ENCODE measurements at places on chromosomes 4 and X.

DNA sequence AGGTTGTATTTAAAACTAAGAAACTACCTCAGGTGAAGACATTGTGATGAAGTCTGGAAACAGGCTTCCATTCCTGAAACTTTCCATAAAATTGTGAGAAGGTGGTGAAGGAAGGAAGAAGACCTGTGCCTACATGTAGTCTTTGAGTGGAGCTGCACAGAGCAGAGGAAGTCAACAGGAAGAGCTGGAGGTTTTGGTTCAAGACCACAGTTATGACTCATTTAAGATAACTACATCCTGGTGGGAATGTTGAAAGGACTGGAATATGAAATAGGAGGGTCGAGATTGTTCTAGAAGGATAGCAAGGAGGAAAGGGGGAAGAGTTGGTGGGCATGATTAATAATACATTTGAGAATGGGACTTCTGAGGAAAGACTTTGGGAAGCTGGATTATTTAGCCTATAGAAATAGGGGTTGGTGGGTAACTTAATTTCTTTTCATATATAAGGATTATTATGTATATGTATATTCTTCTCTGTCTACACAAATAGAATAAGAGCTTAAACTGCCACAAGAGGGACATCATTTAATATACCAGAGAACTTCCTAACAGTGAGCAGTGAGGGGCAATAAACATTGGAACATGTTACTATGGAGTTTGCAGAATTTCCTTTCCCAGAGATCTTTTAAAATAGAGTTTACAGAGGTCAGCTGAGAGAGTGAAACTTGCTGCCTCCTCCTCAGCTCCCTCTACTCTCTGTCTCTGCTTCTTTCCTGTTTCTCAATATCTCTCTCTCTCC lies 23.5 kb downstream of the AWAT2 start:
- DNase-seq = no peak

DNA sequence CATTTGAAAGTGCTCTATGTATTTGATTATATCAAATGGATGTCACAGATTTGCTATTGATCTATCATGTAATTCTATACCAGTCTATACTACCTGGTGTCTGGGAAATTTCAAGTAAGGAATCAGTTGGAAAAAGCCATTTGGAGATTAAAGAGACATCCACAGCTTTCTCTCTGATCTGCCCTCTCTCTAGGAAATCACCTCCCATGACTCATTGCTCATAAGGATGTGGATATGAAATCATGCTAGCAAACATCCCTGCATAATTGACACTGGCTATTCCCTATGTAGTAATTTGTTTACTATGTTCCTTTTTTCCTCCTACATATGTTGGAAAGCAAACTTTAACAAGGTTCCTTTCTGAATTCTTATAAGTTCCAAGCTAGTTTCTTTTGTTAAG lies 94.3 kb downstream of the TEX13A start:
- no peak for DNase-seq

- no peak for DNase-seq
Measured at GRCh38 chr4:5760246-5760645, 49.2 kb downstream of the EVC start.

DNA sequence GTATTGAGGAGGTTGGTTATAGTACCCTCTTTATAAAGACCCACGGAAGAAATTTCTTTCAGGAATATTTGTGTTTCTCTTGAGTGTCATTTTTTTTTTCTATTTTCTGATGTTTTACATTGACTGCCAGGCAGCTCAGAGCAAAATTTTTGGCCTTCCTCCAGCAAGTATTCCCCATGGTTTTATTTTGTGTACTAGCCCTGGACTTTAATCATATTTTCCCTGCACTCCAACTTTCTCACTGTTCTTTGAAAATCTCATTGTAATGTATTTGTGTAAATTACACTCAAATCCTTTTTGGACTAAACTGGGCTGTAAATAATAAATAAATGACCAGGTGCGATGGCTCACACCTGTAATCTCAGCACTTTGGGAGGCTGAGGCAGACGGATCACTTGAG lies 45.6 kb upstream of the USP46 start:
- DNase-seq = no peak

DNA sequence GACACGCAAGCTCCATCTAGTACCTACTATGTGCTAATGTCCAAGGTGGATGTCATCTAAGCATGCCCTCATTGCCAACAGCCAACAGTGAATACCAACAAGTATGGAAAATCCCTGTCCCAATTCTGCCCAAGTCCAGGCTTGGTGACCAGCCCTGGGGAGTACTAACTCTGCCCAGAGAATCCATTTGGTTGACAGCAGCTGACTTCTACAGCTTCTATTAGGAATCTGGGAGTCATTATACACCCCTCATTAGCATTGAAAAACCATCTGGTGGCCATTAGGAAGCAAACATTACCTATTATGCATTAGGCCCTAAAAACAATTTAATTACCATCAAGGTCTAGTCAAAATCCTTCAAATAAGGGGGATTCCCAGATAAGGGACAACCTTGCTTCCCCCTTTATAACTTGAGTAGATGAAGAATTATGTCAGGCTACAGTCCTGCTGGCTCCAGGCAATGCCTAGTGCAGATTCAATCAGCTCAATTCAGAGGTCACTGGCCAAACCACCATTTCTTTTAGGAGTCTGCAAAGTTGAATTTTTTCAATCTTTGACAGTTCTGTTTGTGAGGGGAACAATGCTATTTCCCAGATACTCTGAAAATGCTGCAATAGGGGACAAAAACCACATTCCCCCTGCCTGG lies 228.0 kb upstream of the LDB2 start:
- no peak for DNase-seq

- DNase-seq = no peak
Measured at GRCh38 chr4:142408003-142408441, 438.1 kb downstream of the INPP4B start.

DNA sequence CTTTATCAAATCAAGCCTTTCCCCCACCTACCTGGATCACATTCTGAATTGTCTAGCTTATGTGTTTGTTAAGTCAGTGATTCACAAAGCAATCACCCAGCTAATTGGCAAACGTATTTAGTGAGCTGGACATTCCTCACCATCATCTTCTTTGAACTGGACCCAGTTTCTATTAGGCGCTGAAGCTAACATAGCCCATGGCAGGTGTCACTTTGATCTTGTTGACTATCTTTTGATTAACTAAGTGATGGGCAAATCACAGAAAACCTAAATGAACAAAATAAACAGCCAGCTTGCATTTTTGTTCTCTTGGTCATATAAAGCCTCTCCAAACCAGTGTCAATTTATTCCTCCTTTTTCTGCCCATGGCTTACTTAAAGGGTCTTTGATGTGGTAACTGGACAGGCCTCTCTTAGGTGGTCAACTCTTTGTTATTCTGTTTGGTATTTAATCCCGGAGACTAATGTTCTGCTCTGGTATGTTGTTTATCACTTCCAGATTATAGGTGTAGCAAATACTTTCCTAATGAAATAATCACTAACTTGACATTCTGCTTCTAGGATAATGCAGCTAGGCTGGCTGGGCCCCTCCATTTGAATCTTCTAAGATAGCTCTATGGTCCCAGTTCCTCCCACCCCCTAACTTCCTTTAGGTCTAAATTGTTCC lies 105.3 kb upstream of the SMIM10 start:
- DNase-seq = no peak

GRCh38 chrX:70196961-70197720 lies 19.9 kb downstream of the DGAT2L6 start:
- peak; percentile 39 for DNase-seq

DNA sequence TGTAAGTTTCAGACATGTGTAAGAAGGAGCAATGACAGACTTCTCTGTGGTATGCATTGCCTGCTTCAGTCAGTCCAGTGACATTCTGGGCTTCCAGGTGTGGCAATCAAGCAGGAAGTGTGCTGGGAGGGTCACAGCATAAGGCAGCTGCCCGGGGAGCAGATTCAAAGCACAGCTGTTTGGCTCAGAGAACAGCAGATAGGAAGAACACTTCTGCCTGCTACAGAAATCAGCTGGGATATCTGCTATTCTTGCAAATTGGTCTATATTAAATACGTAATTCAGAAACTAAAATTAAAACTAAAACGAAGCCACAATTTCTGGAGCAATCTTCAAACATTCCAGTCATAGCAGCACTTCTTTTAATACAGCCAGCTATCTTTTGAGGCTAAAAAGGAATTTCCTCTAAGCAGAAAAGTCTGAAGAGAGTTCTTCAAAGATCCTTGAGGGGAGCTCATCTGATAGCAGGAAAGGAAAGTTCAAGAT lies 47.5 kb upstream of the GALNT7 start:
- DNase-seq = no peak

GRCh38 chrX:102042372-102043325 lies 82.8 kb upstream of the TCEAL2 start:
- no peak for DNase-seq

GRCh38 chrX:9997524-9997923 lies 30.4 kb downstream of the CLDN34 start:
- DNase-seq = no peak

DNA sequence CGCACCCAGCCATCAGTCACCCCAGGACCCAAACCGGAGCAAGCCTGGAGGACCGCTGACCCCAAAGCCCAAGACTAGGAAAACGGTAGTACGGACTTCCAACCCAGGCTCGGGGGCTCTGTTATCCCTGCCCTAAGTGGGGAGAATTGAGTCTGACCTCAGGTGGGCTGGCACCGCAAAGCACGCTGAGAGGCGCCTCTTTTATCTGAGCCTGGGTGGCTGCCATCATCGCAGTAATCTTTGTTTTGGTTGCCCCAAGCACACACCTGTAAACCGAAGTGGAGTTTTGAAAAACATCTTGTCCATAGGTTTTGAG lies 894 bp upstream of the SH3RF1 start:
- no peak for DNase-seq

DNA sequence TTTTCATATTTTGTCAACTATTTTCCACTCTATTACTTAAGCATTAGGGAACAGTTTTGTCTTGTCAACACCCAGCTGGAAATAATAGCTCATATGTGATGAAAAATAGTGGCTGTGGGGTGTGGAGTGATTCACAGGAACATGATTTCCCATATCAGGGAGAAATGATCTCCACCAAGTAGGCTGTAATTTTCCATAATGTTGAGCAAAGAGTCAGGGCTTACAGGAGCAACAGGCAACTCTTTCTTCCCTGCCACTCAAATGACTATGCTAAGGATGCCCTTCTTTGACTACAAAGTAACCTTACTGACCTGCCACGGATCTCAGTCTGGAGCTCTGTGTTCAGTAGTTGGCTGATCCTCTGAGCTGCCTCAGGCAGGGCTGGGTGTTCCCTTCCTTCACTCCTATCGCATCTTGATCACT lies 90.0 kb upstream of the GATB start:
- no peak for DNase-seq
